ENCODE measurements at places on chromosomes 2 and 18.
A peak's percentile ranks its signal among the peaks of the same experiment; 100 is the strongest.

GRCh38 chr2:228747483-228747882, 523.6 kb downstream of the PID1 start:
- DNase-seq = no peak

GRCh38 chr2:30505500-30506180, 58.6 kb downstream of the LCLAT1 start:
- DNase-seq = no peak

- DNase-seq = no peak
These were observed 66.4 kb downstream of the KCNG2 start for GRCh38 chr18:79864006-79864725.

GRCh38 chr2:136215449-136215848, 97.5 kb upstream of the CXCR4 start:
- DNase-seq = no peak

DNA sequence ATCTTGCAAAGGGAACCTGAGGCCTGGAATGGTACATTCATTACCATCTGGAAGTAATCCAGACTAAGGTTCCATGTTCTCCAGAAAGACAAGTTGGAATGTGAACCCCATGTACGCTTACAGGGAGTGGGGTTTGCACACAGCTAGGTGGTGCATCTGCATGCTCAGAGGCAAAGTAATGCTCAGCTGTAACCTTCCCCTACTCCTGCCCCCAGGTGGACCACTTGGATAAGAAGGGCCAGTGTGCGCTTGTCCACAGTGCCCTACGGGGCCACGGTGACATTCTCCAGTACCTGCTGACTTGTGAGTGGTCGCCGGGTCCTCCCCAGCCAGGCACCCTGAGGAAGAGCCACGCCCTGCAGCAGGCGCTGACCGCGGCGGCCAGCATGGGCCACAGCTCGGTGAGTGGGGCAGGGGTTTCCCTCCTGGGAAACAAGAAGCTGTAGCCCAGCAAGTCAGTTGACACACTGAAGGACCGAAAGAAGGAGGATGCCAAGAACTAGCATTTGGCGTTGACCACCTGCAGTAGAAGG, 90.0 kb downstream of the WDSUB1 start:
- no peak for DNase-seq

GRCh38 chr2:10305254-10305635, 2.5 kb downstream of the HPCAL1 start:
- DNase-seq = peak; percentile 35
